ENCODE measurements at places on chromosomes 4 and X.
A peak's percentile ranks its signal among the peaks of the same experiment; 100 is the strongest.

GRCh38 chr4:153750197-153750817 is 9.5 kb downstream of the RNF175 start:
- DNase-seq: peak; percentile 58

- DNase-seq: no peak
Measured at GRCh38 chr4:56804551-56804950, 16.9 kb downstream of the SPINK2 start.

DNA sequence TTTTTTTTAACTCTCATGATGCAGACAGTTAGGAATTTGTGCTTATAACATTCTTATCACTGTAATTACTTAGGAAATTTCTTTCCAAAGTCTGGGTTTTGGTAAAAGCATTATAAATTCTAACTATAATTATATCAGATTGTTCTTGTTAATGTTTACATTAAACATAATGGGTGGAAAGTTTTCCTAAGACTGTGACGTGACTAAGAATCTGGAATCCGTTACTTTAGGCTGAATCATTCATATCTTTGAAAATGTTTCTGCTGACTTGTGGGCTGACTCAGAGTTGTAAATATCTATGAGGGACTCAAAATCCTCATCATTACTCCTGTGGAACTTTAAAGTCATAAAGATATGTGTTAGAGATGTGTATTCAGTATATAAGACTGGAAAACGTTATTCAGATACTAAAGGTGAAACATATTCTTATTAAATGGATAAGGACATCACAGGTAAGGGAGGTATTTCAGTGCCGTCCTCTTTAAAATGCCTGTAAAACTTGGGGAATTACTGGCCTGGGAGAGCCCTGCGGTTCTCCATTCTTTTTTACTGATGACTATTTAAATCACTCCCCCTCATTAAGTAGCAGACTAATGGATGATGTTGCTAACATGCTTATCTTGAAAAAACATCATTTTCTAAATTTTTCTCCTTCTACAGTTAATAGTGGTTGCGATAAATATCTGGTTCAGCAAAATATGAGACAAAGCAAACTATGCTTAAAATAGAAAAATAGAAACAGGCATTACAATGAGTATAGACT is 159.0 kb downstream of the DCLK2 start:
- DNase-seq: peak; percentile 22

GRCh38 chr4:99117876-99118693 is 26.0 kb downstream of the ADH4 start:
- peak; percentile 78 for DNase-seq

- peak; percentile 79 for DNase-seq
Measured at GRCh38 chr4:151689211-151689991, 71.4 kb downstream of the GATB start.

DNA sequence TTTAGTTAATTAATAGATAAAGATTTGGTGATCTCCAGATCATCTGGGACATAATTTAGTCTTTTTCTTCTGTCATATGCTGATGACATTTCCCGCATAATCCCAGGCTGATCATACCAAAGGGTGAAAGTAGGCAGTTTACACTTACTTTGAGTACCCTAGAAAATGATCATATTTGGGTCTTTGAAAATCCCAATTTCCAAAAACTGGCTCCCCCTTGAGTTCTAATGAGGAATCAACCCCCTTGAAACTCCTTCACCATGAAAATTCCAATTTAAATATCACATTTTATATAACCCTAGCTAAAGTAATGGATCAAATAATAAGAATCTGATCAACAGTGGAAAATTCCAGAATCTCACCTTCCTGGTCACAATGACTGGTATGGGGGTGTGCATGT is 223.4 kb downstream of the NAF1 start:
- DNase-seq: no peak

All from trophoblast cell (in vitro differentiated cells and primary cell).